ENCODE measurements at places on chromosomes 6 and 20. TPM values are rescaled to one million over a fixed set of nuclear protein-coding genes. Genes with fewer than 3 reads are reported as not detected.

- DNase-seq, result no peak
- peaks cover 2% of the 10 kb centered on the region for H3K4me1 ChIP-seq
- H3K36me3 ChIP-seq, result no peaks in the 10 kb centered on the region
- no peak overlapping the region for H3K4me3 ChIP-seq
- H3K27me3 ChIP-seq, result peaks cover 3% of the 10 kb centered on the region
Measured at GRCh38 chr6:12572896-12573827, 143.4 kb upstream of the PHACTR1 start.

GRCh38 chr6:157229132-157229618 lies 94.1 kb downstream of the TMEM242 start:
- H3K27ac ChIP-seq, result no peak overlapping the region
- H3K36me3 ChIP-seq, result peaks cover 3% of the 10 kb centered on the region
- no peak for DNase-seq

DNA sequence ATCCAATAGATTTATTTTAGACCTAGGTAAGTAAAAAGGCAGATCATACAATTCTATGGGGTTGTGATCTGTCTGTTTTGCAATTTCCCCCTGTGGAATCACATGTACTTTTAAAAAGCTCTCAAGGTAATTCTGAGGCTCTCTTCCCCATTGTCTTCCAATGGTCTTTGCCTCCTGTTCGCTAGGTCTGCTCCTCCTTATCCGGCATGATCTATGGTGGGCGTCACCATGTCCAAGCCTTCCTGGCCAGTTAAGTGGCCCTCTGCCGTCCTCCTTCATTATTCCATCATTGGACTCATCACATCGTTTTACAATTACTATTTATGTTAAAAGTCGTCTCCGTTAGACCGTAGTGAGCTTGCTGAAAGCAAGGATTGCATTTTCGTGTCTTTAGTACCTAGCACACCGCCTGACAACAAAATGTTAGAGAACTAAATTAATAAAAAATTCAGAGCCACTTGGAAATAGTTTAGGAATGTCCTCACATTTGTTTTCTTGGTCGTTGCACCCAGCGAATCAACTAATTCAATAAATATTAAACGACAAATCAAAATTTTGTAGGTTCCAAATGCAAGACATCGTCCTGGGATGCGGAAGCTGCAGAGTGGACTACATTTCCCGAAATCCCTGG lies 2.2 kb upstream of the STXBP5 start:
- peak; percentile 23 for DNase-seq
- H3K27ac ChIP-seq, result peak overlapping the region; percentile 97
- H3K36me3 ChIP-seq, result peaks cover 9% of the 10 kb centered on the region
- H3K4me1 ChIP-seq, result peaks cover 16% of the 10 kb centered on the region
- peak overlapping the region; percentile 98 for H3K4me3 ChIP-seq
- peaks cover 16% of the 10 kb centered on the region for H3K27me3 ChIP-seq

DNA sequence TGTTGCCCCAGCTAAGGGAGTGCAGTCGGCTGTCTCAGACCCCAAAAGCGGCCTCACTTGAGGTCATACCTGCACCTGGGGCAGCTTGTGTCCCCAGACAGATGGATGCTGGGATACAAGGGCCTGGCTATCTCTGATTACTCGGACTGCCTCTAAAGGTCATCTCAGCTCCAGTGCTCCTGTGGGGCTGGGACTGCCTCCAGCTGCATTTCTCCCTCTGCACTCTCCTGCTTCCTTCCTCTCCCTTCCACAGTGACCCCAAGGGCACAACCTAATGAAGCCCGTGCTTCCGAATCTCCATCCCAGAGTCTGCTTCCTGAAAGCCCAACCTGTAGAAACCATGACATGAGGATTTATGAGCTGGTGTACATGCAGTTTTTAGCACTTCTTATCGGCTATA lies 22.8 kb upstream of the OCSTAMP start:
- H3K4me3 ChIP-seq, result no peak overlapping the region
- no peak overlapping the region for H3K27ac ChIP-seq
- H3K27me3 ChIP-seq, result no peaks in the 10 kb centered on the region
- no peak for DNase-seq

- DNase-seq, result no peak
- no peak overlapping the region for H3K27ac ChIP-seq
- H3K36me3 ChIP-seq, result peaks cover 20% of the 10 kb centered on the region
- H3K4me1 ChIP-seq, result peaks cover 2% of the 10 kb centered on the region
- H3K4me3 ChIP-seq, result no peak overlapping the region
Measured at GRCh38 chr6:21679761-21680265, 86.3 kb downstream of the SOX4 start.

DNA sequence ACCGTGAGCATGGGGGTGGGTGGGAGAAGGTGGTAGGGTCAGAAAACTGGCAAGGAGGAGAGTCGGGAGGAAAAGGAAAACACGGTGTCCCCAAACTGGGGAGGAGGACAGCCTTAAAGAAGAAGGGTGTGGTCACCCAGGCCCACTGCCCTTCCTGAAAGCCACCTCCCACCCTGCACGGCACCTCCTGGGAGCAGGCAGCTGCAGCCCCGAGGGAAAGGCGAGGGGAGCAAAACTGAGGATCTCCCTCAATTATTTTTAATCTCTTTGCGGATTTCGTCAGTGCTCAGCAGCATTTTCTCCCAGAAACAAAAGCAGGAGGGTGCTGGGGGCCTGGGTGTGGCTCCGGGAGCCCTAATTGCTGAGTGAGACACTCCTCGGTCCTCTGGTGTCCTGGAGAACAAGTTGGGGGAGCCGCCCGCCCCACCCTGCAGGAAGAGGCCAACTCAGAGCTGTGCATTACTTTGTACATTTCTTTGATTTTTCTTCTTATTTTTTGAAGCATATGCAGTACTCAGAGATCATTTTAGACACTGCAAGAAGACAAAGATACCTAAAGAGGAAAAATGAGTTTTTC lies 56.4 kb downstream of the RIOK1 start:
- no peak overlapping the region for H3K27ac ChIP-seq
- peaks cover 1% of the 10 kb centered on the region for H3K27me3 ChIP-seq
- H3K36me3 ChIP-seq, result no peaks in the 10 kb centered on the region
- no peak overlapping the region for H3K4me3 ChIP-seq
- no peaks in the 10 kb centered on the region for H3K4me1 ChIP-seq
- no peak for DNase-seq

DNA sequence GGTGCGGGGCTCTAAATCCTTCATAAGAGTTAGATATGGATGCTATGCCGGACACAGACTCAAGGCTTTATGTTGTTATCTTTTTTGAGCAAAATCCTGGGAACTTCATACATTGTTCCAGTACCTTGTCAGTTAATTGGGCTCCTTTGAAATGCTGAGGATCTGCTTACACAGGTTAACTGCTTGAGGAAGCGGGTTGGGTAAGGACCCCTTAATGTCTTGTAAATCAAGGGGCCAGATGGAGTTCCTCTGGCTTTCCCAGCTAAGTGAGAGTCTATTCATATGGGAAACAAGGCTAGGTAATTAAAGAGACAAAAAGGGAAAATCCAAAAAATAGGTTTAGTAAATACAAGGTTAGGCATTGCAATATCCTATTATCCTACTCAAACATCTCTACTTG lies 141.5 kb downstream of the OR2B2 start:
- H3K27ac ChIP-seq, result no peak overlapping the region
- peaks cover 26% of the 10 kb centered on the region for H3K4me1 ChIP-seq
- no peak for DNase-seq
- peaks cover 25% of the 10 kb centered on the region for H3K27me3 ChIP-seq
- no peaks in the 10 kb centered on the region for H3K36me3 ChIP-seq

GRCh38 chr20:40753472-40753871 lies 64.4 kb upstream of the MAFB start:
- H3K36me3 ChIP-seq, result no peaks in the 10 kb centered on the region
- H3K27ac ChIP-seq, result no peak overlapping the region
- DNase-seq, result no peak

- no peak overlapping the region for H3K4me3 ChIP-seq
- H3K27me3 ChIP-seq, result peaks cover 4% of the 10 kb centered on the region
- H3K4me1 ChIP-seq, result peaks cover 10% of the 10 kb centered on the region
Measured at GRCh38 chr6:35064757-35065440, 76.2 kb downstream of the TCP11 start.

DNA sequence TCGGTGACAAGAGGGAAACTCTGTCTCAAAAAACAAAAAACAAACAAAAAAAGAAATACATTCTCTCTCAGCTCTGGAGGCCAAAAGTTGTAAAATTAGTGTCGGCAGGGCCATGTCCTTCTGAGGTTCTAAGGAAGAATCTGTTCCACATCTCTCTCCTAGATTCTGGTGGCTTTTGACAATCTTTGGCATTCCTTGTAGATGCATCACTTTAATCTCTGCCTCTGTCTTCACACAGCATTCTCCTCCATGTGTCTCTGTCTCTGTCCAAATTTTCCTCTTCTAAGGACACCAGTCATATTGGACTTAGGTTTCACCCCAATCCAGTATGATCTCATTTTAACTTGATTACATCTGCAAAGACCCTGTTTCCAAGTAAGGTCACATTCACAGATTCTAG lies 9.1 kb downstream of the PPP2R5D start:
- peaks cover 3% of the 10 kb centered on the region for H3K27me3 ChIP-seq
- peaks cover 17% of the 10 kb centered on the region for H3K36me3 ChIP-seq
- no peak for DNase-seq
- no peak overlapping the region for H3K4me3 ChIP-seq

- no peak overlapping the region for H3K4me3 ChIP-seq
- H3K36me3 ChIP-seq, result no peaks in the 10 kb centered on the region
- no peaks in the 10 kb centered on the region for H3K4me1 ChIP-seq
- H3K27me3 ChIP-seq, result peaks cover 2% of the 10 kb centered on the region
Measured at GRCh38 chr6:69096681-69097080, 461.6 kb downstream of the ADGRB3 start.

DNA sequence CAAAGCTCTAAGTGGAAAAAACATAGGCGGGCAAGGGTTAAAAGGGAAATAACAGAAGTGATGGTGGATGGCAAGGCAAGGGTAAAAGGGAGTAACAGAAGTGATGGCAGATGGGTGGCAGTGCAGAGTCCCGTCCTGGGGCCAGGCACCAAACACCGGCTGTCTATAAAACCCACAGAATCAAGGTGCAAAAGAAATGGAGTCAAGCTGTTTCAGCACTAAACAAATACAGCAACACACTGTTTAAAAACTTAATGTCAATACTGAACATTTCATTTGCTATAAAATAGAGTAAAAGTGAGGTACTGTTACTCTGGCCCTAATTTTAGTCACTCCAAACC lies 87.6 kb downstream of the MAN1A1 start:
- H3K4me1 ChIP-seq, result peaks cover 22% of the 10 kb centered on the region
- no peak for DNase-seq
- H3K27me3 ChIP-seq, result peaks cover 3% of the 10 kb centered on the region
- peaks cover 5% of the 10 kb centered on the region for H3K36me3 ChIP-seq
- H3K4me3 ChIP-seq, result no peak overlapping the region

- H3K27me3 ChIP-seq, result peaks cover 2% of the 10 kb centered on the region
- peak overlapping the region; percentile 91 for H3K4me3 ChIP-seq
- DNase-seq, result peak; percentile 53
Measured at GRCh38 chr6:90610751-90611542, 24.1 kb upstream of the MAP3K7 start.

DNA sequence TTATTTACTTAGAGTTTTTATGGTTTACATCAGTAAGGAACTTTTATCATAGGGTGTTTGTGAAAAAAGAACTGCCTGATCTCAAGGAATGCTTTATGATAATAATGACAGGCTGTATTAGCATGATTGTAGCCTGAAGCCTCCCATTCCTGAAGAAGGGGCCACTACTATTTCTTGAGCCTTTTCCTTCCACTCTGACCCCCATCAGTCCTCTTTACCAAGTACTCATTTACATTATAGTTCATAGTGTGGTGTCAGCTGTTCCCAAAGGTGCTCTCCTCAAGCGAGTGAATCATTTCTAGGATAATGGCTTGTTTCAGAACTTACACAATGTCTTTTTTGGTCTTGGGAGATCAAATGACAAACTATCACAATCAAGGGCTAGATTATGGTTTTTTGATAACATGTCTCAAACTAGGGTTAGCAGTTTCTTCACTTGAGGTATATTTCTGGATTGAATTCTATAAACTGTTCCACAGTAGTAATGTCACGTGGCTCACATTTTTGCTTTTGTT lies 283.6 kb downstream of the CDKAL1 start:
- H3K36me3 ChIP-seq, result no peaks in the 10 kb centered on the region
- H3K27me3 ChIP-seq, result no peaks in the 10 kb centered on the region
- DNase-seq, result no peak

DNA sequence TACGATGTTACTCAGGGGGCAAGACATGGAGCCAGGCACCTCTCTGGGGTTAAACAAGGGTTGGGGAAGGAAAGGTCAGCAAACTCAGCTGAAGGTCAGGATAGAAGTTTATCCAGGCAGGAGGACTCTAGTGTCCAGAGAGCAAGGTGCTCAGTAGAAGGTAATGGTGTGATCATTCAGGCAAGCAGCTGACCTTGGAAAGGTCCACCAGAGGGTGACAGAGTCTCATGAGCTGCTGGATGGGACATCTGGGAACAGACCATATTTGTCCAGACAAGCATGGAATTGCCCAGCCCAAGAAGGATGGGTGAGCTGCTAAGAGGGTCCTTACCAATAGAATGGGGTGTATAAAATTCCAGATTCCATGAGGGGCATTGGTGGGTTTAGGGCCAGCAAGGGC lies 89.5 kb downstream of the MAP3K7 start:
- peaks cover 48% of the 10 kb centered on the region for H3K4me1 ChIP-seq
- no peak overlapping the region for H3K27ac ChIP-seq
- peak overlapping the region; percentile 32 for H3K4me3 ChIP-seq
- H3K27me3 ChIP-seq, result peaks cover 2% of the 10 kb centered on the region
- DNase-seq, result no peak
- H3K36me3 ChIP-seq, result peaks cover 5% of the 10 kb centered on the region

DNA sequence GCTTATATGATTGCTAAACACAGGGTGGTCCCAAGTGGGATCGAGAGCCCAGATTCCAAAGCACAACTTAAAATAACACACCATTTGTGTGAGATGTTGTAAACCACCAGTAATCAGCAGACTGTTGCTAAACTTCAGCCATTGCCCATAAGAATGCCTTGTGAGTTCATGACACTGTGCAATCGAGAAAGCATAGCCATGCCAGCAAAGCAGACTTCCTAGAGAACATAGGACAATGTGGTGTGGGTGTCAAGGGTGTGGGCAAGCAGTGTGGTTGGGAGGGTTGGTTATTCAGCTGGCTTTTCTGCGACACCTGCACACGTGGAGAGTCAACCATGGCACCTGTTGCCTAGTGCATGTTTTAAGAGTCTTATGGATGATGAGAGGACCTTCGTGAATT lies 16.1 kb upstream of the CALHM6 start:
- H3K27me3 ChIP-seq, result peaks cover 5% of the 10 kb centered on the region
- no peaks in the 10 kb centered on the region for H3K36me3 ChIP-seq
- H3K27ac ChIP-seq, result no peak overlapping the region
- DNase-seq, result no peak
- H3K4me3 ChIP-seq, result no peak overlapping the region
- H3K4me1 ChIP-seq, result peaks cover 50% of the 10 kb centered on the region

DNA sequence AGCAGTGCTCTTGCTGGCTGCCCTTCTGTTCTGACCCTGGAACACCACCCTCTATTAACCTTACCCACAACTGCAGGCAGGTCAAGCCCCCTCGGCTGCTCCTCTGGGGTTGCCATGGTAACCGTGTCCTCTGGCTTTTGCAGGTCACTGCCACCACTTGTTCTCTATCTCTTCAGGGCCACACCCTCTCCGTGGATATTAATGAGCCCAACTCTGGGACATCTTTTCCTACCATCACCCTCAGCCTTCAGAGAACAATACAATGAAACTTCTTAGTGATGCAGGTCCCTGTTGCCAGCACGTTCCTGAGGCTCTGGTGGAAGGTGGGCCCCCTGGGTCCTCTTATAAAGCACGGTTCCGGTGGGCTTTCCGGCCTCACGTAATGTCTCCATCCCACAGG lies 30.8 kb upstream of the MICB start:
- H3K36me3 ChIP-seq, result no peaks in the 10 kb centered on the region
- H3K4me1 ChIP-seq, result peaks cover 11% of the 10 kb centered on the region
- no peaks in the 10 kb centered on the region for H3K27me3 ChIP-seq
- DNase-seq, result no peak

SLC24A3 gene
- 0.15 TPM for total RNA-seq

RFX6 gene
- total RNA-seq, result not detected

MOCS3 gene
- total RNA-seq, result 6.3 TPM

L3MBTL1 gene
- 19.8 TPM for total RNA-seq

SMIM13 gene
- 8.7 TPM for total RNA-seq

PTPRK gene
- 47.3 TPM for total RNA-seq

All from endothelial cell (in vitro differentiated cells).